ENCODE measurements at places on chromosomes 2 and 18. TPM values are rescaled to one million over a fixed set of nuclear protein-coding genes. Genes with fewer than 3 reads are reported as not detected.

B3GNT7 gene
- total RNA-seq, result 2.6 TPM

KCNK3 gene
- 0.76 TPM for total RNA-seq

ST6GAL2 gene
- total RNA-seq, result 16.1 TPM

RND3 gene
- 46.2 TPM for total RNA-seq

SMAD4 gene
- total RNA-seq, result 54.5 TPM

NR4A2 gene
- total RNA-seq, result 3.0 TPM

NEB gene
- 0.20 TPM for total RNA-seq

All from A549 treated with Mapracorat at 1 μM for 4 hours (cell line).